Lung (tissue), 17 donors: ENCODE measurements at places on chromosomes 13 and 19. TPM values are rescaled to one million over a fixed set of nuclear protein-coding genes. Genes with fewer than 3 reads are reported as not detected.

TRIM13 gene
- 45.4 TPM for total RNA-seq

NKPD1 gene
- 0.06 TPM for total RNA-seq

FSD1 gene
- 0.34 TPM for total RNA-seq

- peaks cover 2% of the 10 kb centered on the region for H3K36me3 ChIP-seq
- no peak overlapping the region for H3K27ac ChIP-seq
- H3K4me1 ChIP-seq, result peaks cover 5% of the 10 kb centered on the region
- DNase-seq, result no peak
- H3K4me3 ChIP-seq, result no peak overlapping the region
- no peaks in the 10 kb centered on the region for H3K27me3 ChIP-seq
Observed at GRCh38 chr13:100300708-100301107, 211.8 kb downstream of the PCCA start.

GRCh38 chr13:65844266-65844841, 1385.8 kb downstream of the PCDH9 start:
- H3K27ac ChIP-seq, result no peak overlapping the region
- H3K27me3 ChIP-seq, result no peaks in the 10 kb centered on the region
- no peaks in the 10 kb centered on the region for H3K36me3 ChIP-seq
- DNase-seq, result no peak

GRCh38 chr13:40386586-40386985, 279.9 kb downstream of the FOXO1 start:
- no peaks in the 10 kb centered on the region for H3K4me1 ChIP-seq
- no peak overlapping the region for H3K4me3 ChIP-seq
- H3K36me3 ChIP-seq, result no peaks in the 10 kb centered on the region
- H3K27me3 ChIP-seq, result no peaks in the 10 kb centered on the region
- H3K27ac ChIP-seq, result no peak overlapping the region

DNA sequence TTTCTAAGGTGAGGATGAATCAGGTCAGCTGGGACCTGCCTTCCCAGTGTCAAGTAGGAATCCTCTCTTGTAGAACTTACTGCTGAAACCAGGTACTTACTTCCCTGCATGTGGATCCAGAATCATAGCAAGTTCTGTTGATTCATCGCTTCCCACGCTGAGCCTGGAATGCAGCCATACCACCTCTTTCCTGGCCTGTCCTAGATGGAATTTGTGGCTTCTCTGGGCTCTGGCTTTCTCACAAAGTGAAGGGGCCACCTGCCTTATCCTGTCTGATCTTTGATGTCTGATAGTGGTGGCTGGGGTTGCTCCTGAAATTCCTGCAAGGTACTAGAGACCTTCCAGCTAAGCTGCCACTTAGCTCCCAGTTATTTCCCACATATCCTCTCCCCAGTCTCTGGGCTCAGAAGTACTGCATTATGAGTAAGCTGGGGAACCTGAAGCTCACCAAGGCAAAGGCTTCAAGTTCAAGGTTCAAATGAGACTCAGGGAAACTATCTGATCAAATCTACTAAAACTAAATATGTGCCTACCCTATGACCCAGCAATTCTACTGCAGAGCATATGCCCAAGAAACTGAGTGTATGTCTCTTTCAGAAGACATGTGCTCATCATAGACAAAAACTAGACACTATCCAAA, 103.5 kb downstream of the SUCLA2 start:
- H3K4me3 ChIP-seq, result no peak overlapping the region
- no peaks in the 10 kb centered on the region for H3K27me3 ChIP-seq
- H3K36me3 ChIP-seq, result no peaks in the 10 kb centered on the region
- no peak overlapping the region for H3K27ac ChIP-seq

DNA sequence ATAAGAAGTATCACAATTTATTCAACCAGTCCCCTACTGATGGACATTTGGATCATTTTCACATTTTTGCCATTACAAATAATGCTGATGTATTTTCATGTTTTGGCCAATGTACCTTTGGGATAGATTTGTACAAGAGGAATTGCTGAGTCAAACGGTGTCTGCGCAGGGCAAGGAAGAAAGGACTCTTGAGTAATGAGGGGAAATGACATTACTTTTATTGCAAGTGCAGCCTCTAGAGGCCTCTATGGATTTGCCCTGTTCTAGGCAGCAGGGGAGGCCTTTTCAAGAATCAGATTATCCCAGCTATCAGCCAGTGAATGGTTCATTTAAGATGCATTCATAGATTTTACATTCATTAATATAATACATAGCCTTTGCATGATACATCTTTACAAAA, 32.9 kb upstream of the GTF3A start:
- H3K36me3 ChIP-seq, result no peaks in the 10 kb centered on the region
- no peaks in the 10 kb centered on the region for H3K27me3 ChIP-seq
- no peaks in the 10 kb centered on the region for H3K4me1 ChIP-seq
- DNase-seq, result no peak
- no peak overlapping the region for H3K4me3 ChIP-seq
- H3K27ac ChIP-seq, result no peak overlapping the region

- H3K36me3 ChIP-seq, result no peaks in the 10 kb centered on the region
- peaks cover 11% of the 10 kb centered on the region for H3K4me1 ChIP-seq
- no peaks in the 10 kb centered on the region for H3K27me3 ChIP-seq
- DNase-seq, result no peak
- H3K4me3 ChIP-seq, result no peak overlapping the region
Observed at GRCh38 chr13:97142452-97142851, 79.7 kb upstream of the MBNL2 start.

DNA sequence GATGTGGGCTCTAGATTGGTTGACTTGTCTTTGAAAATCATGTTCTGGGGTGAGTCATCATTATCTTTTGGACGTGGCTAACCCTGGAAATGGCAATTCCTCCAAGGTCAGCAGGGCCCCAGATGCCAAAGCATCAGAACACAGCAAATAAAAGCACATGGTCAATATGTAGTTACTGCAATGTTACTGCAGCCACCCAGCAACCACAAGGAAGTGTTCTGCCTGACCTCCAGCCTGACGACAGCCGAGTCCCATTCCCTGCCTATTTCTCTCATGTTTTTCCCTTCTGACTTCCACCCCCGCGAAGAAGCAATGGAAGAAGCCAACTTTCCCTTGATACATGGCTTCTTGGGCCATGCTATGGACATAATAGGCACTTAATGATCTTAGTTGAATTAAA, 577.9 kb downstream of the IRS2 start:
- H3K4me3 ChIP-seq, result no peak overlapping the region
- no peak overlapping the region for H3K27ac ChIP-seq
- H3K36me3 ChIP-seq, result no peaks in the 10 kb centered on the region
- no peaks in the 10 kb centered on the region for H3K4me1 ChIP-seq
